ENCODE measurements at places on chromosomes 6 and 20.

GRCh38 chr20:49337357-49337756 lies 59.5 kb upstream of the ZNFX1 start:
- no peak for DNase-seq

- no peak for DNase-seq
Observed at GRCh38 chr6:31577579-31577966, 2.2 kb downstream of the TNF start.

- no peak for DNase-seq
Observed at GRCh38 chr6:41073968-41074691, 1.4 kb downstream of the NFYA start.

- DNase-seq, result no peak
Observed at GRCh38 chr6:89612121-89612520, 26.4 kb downstream of the LYRM2 start.

DNA sequence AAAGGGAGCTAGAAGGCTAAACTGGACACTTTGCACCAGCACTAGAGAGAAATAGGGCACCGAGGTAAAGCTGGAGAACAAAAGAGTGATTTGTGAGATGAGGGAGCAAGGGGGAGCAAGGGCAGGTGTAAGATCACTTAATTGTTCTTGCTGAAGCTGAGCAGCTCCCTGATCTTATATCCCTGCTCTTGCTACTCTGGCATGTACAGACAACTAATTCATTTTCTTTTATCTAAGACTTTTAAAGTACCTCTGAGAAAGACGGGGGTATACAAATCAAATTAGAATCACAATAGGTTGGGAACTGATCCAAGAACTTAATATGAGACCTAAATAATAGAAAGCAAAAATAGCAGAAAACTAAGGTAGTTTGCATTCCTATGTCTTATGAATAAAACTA lies 381.7 kb upstream of the POU3F2 start:
- DNase-seq, result no peak

GRCh38 chr6:53377793-53378192 lies 29.0 kb upstream of the ELOVL5 start:
- DNase-seq, result no peak

DNA sequence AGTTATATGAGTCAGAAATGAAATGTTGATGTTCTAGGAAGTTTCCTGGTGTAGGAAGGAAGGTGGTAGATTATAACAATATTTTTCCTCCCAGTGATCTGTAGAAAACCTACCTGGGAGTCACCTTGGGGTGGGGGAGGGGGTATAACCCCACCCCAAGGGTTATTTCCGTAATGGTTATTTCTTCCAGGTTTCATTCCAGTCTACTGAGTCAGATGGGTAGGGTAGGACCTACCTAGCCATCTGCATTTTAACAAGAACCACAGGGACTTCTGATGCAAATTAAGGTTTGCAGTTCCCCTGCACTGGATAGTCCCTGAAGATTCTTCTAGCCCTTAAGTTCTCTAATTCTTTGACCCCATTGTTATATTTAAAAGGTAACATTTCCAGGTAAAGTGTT lies 88.9 kb downstream of the ARMC2 start:
- no peak for DNase-seq

- DNase-seq, result no peak
Observed at GRCh38 chr6:131023834-131024504, 39.1 kb downstream of the EPB41L2 start.

DNA sequence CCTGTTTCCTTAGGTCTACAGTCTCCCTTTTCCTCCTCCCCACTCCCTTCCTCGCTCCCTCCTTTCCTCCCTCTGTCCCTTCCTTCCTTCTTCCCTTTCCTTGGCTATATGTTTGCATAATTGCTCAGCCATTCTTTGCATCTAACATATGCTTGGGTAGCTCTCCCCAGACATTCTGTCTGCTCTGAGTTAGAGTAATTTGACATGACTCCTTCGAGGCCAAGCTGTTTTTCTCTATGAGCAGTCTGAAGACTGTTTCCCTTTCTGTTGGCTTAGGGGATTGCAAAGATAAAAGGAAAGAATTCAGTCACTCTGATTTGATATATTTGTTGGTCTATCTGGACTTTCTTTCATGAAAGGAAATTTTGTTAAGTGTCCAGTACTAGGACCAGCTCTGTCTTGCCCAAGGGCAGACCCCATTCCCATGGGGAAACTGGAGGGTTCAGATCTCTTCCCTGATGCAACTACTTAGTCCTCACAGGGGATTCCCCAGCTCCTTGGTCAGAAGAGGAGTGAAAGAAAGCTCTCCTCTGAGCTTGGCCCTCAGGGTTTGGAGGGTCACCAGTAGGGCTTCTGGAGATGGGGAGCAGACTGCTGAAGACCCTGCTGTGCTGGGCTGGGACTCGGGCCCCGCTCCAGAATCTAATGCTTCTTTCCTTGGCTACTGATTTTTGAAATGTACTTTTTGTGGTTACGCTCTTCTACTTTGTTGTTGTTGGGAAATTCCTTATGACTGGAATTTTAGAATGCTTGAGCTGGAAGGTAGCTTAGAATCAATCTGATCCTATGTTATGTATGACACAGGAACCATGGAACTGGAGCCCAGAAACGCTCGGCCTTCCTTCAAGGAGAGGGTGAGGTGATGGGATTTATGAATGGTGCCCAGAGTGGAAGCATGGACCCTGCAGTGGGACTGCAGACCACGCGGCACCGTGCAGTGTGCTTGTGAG lies 63.7 kb upstream of the SLC22A23 start:
- DNase-seq, result no peak

- no peak for DNase-seq
Observed at GRCh38 chr6:131784561-131784960, 23.3 kb upstream of the ENPP1 start.

- no peak for DNase-seq
Observed at GRCh38 chr6:31919624-31920303, 7.8 kb upstream of the C2 start.

DNA sequence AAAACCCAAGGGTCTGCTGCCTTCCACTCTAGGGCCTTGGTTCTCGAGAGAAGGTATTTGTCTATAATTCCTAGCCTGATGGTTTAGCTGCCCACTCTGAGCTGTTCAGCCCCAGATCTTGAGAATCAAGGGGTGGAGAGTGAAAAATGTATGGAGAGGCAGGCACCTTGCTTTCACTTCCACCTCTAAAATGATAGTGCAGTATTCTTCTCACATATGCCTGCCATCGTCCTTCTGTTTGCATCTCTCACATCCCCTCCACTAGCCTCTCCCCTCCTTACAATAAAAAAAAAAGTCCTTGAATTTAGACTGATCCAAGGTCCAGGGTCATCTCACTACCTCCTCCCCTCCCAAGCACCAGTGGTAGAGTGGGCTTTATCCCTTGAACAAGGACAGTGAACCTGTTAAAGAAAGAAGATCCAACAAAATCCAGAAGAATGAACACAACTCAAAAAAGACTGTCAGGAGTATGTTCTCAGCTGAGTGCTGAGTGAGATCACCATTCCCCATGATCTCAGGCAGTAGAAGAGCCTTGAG lies 104.2 kb downstream of the HIVEP1 start:
- DNase-seq, result no peak
